Thoracic aorta (tissue), 2 donors: ENCODE measurements at places on chromosomes 2 and 18. TPM values are rescaled to one million over a fixed set of nuclear protein-coding genes. Genes with fewer than 3 reads are reported as not detected.

DNA sequence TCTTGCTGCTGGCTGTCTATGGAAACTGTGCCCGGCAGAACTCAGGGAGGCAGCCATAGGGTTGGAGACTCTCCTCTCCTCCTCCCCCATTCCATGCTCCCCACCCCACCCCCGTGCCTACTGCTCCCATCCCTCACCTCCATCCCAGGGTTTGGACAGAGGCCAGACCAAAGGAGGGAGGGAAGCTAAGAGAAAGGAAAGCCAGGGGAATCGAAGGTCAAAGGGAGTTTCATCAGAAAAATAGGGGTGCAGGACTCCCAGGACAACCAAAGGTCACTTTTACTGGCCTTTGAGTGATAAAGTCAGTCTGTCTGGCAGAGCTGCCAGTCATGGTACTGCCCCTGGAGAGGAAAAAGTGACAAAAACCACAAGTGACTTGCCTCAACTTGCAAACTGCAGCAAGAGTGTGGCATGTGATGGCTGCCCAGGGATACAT, 187.3 kb upstream of the CTAGE1 start:
- no peaks in the 10 kb centered on the region for H3K36me3 ChIP-seq
- H3K27me3 ChIP-seq = no peaks in the 10 kb centered on the region
- H3K27ac ChIP-seq = peak overlapping the region; percentile 80
- H3K4me1 ChIP-seq = peaks cover 32% of the 10 kb centered on the region
- no peak for DNase-seq
- peak overlapping the region; percentile 58 for H3K4me3 ChIP-seq

DUSP19 gene
- 14.1 TPM for total RNA-seq

- no peaks in the 10 kb centered on the region for H3K27me3 ChIP-seq
- no peak overlapping the region for H3K4me3 ChIP-seq
- no peaks in the 10 kb centered on the region for H3K4me1 ChIP-seq
- no peaks in the 10 kb centered on the region for H3K36me3 ChIP-seq
Measured at GRCh38 chr2:212672186-212672585, 133.6 kb upstream of the ERBB4 start.

RTKN gene
- 25.6 TPM for total RNA-seq
